Stimulated activated CD4-positive, alpha-beta T cell treated with anti-CD3 and anti-CD28 coated beads, Interleukin-4, amount 100 ng/mL, for 1 hour (primary cell): ENCODE measurements at places on chromosomes 7 and 10.

DNA sequence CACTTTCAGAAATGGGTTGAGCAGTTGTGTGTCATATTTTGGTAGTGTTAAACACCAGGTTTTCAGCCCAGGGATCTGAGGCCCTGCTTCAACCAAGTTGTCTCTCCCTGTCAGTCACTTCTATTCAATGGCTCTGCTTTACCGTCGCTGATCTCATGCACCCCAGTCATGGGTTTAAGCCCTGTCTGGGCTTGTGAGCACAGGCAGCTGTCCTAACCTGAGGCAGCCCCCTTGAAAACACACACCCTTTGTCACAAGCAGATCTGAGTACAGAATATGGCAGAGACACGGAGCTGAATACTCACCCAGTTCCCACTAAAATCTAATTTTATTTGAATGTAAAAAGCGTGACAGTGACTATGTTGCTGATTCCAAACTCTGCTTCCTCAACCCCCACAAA is 110.6 kb upstream of the GLI3 start:
- DNase-seq, result no peak

- DNase-seq, result no peak
These were observed 79.5 kb downstream of the RAB11FIP2 start for GRCh38 chr10:117967149-117967650.

DNA sequence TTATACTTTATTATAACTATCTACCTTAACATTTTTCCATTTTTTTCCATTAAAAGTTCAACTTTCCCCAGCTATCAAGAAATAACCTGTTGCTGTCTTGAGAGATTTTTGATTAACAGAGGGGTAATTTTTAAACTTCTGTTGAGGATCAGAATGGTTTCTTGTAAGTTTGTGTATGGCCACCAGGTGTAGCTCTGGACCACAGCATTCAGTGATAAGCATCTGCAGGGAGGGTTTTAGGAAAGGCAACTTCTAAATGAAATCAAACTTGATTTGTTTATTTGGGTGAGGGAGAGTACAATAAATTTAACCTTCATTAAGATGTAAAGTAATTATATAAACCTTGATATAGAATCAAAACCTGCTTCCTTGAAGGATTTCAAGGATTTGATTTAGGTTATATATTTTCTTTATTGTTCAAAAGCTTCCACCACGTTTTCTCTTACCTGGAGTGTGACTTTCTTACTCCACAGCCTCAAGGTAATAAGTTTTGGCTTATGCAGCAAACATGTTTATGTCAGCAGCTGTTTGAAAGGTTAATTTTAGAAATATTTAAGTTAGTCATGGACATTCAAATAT is 153.3 kb downstream of the STK31 start:
- no peak for DNase-seq

GRCh38 chr10:114604357-114605130 is 53.5 kb downstream of the ABLIM1 start:
- no peak for DNase-seq

- DNase-seq, result no peak
These were observed 7.1 kb downstream of the ATOH7 start for GRCh38 chr10:68224810-68225209.

DNA sequence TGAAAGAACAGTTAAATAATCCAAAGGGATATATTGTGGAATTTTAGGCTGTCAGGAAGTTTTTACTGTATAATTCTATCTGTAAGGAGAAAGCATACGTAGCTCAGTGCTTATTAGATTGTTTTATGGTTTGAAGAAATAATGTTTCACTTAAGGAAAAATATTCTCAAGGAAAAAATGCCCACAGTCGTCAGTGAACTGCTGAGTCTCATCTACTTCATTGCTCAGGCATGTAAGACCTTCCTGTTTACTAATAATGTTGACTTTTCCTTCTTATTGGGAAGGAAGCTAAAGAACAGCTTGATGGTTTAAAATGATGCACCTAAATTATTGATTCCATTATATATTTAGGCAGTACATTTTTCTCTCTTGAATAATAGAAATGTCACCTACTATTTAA is 304.2 kb downstream of the SDK1 start:
- no peak for DNase-seq

DNA sequence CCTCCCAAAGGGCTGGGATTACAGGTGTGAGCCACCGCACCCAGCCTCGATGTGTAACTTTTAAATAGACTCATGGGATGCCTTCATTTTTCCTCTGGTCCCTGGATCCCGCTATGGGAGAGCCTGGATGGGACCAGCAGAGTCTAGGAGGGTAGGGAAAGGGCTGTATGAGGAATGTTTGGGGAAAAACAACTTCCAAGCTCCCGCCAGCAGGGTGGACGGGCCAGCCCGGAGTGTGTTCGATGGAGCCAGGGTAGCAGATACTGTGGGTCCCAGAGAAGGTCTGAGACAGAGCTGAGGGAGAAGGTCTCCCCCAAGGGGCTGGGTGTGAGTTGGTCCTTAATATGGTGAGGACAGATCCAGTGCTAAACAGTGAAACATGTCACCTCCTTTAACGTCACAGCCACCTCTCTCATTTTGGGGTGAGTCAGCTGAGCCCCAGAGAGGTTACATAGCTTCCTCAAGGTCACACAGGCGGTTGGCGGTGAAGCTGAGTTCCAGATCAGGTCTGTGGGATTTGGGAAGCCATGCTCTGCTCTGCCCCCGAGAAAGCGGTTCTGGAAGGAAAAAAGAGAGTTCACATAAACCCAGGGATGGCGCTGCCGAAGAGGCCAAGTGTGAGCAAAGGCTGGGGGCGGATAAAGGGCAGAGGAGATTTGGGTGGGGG is 66.4 kb downstream of the MYL10 start:
- DNase-seq, result no peak

DNA sequence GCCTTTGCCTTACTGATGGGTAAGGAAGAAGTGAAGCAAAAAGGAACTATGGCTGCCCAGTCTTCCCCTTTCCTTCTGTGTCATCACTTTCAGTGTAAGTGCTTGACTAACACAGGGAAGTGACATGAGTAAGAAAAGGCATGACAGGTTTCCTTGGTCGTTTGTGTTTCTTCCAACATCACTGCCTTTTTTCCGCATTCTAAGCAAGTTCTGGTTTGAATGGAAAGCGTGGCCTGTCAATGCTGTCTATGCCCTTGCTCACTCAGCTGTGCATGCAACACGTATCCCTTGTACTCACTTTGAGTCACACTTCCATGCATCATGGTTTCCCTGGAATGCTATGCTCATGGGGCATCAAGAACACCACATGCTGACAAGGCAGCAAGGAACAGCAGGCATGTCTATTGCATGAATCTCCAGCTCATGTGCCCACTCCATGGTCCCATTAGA is 111.8 kb downstream of the OAT start:
- no peak for DNase-seq

GRCh38 chr7:20913853-20914252 is 127.2 kb upstream of the SP8 start:
- no peak for DNase-seq

- DNase-seq, result no peak
These were observed 15.2 kb upstream of the EXOC6 start for GRCh38 chr10:92832998-92833650.

- DNase-seq, result no peak
These were observed 252.5 kb upstream of the VWC2 start for GRCh38 chr7:49520951-49521350.

GRCh38 chr10:44046605-44047004 is 338.3 kb downstream of the CXCL12 start:
- no peak for DNase-seq

GRCh38 chr10:123016228-123016627 is 7.4 kb downstream of the ACADSB start:
- no peak for DNase-seq

- peak; percentile 14 for DNase-seq
These were observed 6.7 kb upstream of the COA1 start for GRCh38 chr7:43735802-43736603.

DNA sequence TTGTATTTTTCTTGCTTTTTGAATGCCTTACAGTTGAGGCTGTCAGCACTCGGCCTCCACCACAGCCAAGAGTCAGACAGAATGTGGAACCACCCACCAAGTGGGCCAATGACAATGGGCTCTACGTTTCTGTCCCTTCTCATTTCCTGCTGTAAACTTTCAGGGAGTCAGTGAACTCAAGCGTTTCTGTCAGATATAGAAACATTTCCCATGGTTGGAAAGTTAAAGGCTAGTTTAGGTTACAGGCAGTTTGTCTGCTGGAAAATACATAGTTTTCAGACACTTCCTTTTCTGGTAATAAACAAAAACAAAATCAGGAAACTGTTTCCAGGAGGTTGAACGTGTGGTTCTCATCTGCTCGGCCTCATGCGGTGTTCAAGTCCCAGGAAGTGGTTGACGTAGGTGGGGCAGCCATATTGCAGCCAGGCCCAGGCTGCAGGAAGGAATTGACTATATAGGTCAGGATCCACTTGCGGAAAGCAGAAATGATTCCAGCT is 245.1 kb downstream of the CAMK1D start:
- DNase-seq, result no peak
